Stromal cell of bone marrow (primary cell): ENCODE measurements at places on chromosomes 7 and 10.

- no peak for DNase-seq
Observed at GRCh38 chr10:62475551-62475950, 101.4 kb downstream of the ZNF365 start.

DNA sequence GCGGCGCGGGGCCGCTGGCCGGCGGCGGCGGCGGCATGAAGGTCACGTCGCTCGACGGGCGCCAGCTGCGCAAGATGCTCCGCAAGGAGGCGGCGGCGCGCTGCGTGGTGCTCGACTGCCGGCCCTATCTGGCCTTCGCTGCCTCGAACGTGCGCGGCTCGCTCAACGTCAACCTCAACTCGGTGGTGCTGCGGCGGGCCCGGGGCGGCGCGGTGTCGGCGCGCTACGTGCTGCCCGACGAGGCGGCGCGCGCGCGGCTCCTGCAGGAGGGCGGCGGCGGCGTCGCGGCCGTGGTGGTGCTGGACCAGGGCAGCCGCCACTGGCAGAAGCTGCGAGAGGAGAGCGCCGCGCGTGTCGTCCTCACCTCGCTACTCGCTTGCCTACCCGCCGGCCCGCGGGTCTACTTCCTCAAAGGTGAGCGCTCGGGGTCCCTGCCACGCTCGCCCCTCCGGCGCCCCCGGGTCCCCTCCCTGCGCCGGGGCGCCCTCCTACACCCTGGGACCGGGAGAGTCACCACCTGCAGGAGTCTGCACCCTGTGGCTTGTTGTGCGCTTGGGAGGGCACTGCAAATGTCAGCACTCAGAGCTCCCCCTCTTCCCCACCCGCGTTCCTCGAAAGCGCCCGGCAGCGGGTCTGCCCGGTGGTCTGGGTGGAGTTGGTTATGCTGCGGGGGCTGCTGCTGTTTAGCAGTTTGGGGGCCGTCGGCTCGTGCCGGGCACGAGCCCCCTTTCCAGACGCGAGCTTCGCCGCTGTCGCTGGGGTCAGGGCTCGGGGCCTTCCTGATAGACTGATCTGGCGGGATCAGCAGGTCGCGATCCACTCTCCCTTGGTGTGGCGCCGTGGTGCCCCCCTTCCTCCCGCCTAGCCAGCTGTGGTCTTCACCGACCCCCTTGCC is 627 bp downstream of the DUSP5 start:
- DNase-seq, result no peak

DNA sequence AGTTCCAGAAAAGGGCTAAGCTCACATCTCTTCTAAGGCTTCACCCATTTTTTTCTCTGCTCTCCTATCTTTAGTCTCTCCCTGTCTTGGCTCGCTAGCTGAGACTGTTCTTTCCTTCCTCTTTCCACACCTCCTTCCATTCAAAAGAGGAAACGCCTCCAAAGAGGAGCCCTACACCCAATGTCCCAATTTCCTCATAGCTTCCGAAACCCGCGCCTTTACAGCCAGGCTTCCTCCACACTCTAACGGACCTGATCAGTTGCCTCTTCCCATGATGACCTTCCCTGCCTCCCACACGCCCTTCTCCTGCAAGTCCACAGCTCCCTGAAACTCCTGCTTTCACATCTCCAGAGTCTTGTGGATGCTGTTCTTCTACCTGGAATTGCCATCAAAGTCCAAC is 71.7 kb downstream of the COBL start:
- no peak for DNase-seq

DNA sequence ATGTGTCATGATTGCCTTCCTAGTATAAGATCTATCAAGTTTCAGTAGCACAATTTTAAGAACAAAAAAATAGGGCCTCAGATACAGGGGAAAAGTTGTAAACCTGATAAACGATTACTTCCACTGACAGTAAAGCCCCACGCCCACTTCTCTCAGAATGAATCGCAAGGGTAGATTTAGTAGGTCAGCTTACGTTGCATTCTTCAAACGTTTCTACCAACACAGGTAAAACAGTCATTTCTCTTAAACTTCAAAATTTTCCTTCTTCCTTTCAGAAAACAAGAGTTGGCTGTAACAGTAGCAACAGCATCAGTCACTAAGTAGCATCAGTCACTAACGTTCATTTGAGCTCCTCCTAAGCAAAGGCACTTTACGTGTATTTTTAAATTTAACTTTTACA is 221.5 kb downstream of the ADAM12 start:
- no peak for DNase-seq

DNA sequence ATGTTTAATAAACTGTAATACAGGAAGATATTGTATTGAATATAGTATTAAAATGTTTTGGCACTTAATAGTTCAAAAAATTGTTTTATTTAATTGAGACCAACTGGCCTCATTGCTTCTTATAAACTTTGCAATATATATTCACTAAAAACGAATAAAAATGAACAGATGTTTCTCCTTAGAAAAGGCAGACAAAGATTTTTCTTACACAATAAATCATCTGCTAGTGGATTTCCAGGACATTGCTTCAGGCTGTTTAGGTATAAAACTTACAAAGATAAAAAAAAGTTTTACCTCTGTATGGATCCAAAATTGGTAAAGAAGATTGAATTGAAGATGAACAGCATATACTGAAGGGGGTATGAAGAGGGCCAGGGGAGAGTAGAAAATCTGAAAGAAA is 143.6 kb downstream of the AGMO start:
- no peak for DNase-seq

DNA sequence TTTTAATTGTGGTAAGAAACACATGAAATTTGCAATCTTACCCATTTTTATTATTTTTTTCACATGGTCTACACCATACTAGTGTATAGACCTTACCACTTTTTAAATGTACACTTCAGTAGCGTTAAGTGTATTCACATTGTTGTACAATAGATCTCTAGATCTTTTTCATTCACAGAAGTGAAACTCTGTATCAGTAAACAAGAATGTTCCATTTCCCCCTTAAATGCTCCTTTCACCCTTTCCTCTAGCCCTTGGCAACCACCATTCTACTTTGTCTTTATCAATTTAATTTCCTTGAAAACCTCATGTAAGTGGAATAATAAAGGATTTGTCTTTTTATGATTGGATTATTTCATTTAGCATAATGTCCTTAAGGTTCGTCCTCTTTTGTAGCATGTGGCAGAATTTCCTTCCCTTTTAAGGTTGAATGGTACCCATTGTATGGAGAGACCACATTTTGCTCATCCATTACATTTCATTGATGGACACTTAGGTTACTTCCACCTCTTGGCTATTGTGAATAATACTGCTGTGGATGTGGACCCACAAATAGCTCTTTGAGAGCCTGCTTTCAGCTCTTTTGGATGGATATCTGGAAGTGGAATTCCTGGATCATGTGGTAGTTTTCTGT is 45.7 kb downstream of the SNX10 start:
- DNase-seq, result no peak

- DNase-seq, result no peak
Observed at GRCh38 chr7:36623247-36623646, 101.0 kb downstream of the AOAH start.

- no peak for DNase-seq
Observed at GRCh38 chr10:88361494-88361893, 221.6 kb downstream of the RNLS start.

DNA sequence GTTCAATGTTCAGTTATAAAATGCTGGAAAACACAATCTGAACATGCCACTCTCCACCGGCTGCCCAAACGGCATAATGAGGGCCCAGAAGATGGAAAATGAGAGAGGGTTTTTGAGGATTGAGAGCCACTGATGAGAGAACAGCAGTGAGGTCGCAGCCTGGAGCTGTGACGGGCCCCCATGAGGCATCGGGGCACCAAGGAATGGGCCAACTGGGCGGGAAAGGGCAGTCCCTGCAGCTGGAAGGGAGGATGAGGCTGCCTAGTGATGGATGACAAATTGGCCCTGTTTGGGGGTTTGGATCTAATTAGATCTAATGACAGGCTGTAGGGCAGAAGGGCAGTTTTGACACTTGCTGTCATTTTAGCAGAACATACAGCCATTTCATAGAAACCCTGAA is 39.1 kb downstream of the WNT2 start:
- no peak for DNase-seq

- no peak for DNase-seq
Observed at GRCh38 chr7:67448271-67448670, 451.6 kb downstream of the TYW1 start.

GRCh38 chr10:26221541-26221940 is 5.0 kb downstream of the GAD2 start:
- DNase-seq, result no peak

DNA sequence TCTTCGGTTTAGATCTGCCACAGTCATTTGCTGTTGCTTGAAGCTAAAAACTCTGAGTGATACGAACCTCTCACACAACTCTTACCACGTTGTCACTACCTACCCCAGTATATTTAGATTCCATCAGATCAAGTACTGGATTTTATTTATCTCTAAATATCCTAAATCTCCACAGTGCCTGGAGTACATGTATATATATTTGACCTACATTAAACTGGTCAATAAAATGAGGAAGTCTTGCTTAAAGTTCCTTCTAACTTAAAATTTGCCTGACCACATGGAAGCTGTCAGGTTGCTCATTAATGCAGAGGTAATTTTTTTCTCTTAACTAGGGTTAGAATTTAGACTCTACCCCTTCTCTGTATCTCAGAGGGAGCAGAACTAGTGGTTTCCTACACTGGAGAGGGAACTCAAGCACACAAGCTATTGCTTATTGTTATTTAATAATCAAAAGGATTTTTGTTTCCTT is 3.1 kb upstream of the MACC1 start:
- DNase-seq, result no peak

- DNase-seq, result no peak
Observed at GRCh38 chr7:139613971-139614411, 90.5 kb downstream of the CLEC2L start.

DNA sequence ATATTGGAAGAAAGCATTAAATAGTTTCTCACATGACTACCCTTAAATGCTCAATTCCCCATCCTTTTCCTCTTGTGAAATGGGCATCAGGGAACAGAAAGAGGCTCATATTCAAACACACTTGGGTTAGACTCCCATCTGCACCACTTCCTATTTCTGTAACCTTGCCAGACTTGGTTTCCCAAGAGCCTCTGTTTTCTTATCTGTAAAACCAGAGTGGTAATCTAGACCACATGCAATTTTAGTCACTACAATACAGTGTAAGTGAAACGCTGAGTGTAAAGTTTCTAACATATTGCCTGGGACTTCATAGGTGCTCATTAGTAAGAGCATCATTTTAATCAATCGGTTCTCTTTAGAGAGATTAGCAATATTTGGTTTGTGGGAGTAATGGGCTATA is 136.3 kb downstream of the SORCS1 start:
- DNase-seq, result no peak

DNA sequence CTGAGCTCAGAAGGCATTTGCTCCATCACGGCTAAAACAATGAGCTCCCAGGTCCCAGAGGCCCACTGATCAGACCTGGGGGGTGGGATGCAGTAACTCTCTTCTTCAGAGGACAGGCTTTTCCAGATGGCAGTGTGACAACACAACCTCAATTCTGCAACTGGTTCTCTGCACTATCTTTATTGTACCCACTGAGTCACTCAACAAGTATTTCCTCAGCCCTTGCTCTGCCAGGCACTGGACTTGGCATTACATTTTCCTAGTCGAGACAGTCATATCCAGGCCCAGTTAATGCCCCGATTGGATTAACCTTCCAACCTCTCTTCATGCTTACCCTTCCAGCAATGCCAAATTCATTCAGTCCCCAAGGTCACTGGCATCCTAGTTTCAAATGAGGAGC is 72.6 kb downstream of the JAZF1 start:
- no peak for DNase-seq

- DNase-seq, result no peak
Observed at GRCh38 chr10:88237896-88238614, 345.1 kb downstream of the RNLS start.

- DNase-seq, result peak; percentile 6
Observed at GRCh38 chr10:31847515-31847914, 81.1 kb downstream of the ARHGAP12 start.

DNA sequence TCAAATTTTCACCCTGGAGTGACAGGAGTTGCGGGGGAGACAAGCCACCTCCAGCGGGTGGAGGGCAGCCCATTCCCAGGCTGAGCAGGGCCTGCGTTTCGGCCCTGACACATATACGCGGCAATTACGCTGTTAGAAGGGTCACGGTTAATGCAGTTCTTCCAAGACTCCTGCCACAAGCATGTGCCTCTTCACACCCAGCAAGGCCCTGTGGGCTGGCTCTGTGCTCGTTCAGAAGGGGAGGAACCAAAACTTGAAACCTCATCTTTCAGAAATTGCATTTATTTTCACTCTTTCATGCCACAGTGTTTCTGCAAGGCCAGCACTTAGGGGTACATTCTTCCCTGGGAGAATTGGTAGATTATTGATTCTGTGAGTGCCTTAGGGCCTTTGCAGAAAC is 24.7 kb downstream of the LRMDA start:
- no peak for DNase-seq

- DNase-seq, result no peak
Observed at GRCh38 chr7:95421000-95421846, 13.6 kb downstream of the PON2 start.

DNA sequence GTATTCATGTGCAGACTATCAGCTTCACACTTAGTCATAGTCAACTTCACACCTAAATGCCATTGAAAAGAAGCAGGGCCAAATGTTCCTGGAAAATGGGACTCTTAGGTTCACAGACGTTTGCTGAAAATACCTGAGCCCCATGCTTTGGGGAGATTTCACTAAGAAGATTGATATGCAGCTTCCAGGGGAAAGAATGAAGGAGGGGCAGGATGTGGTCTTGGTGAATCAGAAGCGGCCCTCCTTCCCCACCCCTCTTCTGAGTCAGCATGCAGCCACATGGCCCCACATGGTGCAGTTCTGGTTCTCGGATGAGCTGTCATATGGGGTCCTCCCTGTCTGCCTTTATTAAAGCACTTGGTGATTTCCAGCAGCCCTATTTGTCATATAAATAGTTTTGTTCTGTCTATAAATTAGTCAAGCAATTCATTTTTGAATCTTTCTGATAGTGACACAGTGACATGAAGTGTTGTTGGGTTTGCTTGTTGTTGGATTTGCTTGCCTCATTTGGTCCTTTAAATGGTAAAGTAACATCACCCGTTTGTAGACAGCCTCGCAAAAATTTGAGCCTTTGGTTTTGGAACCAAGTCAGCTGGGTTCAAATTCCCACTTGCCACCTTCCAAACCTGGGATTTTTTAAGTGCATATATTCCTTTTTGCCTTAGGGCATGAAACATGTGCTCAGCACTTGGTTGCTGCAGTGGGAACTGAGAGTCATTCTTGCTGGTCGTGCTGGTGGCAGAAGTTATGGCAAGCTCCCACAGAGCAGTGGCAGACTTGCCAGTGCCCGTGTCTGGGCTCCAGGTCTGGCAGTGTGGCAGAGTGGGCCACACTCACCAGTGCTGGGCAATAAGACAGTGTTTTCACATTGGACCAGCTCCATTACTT is 68.1 kb upstream of the CDK6 start:
- peak; percentile 85 for DNase-seq
